ENCODE measurements at places on chromosomes 7 and 10.

DNA sequence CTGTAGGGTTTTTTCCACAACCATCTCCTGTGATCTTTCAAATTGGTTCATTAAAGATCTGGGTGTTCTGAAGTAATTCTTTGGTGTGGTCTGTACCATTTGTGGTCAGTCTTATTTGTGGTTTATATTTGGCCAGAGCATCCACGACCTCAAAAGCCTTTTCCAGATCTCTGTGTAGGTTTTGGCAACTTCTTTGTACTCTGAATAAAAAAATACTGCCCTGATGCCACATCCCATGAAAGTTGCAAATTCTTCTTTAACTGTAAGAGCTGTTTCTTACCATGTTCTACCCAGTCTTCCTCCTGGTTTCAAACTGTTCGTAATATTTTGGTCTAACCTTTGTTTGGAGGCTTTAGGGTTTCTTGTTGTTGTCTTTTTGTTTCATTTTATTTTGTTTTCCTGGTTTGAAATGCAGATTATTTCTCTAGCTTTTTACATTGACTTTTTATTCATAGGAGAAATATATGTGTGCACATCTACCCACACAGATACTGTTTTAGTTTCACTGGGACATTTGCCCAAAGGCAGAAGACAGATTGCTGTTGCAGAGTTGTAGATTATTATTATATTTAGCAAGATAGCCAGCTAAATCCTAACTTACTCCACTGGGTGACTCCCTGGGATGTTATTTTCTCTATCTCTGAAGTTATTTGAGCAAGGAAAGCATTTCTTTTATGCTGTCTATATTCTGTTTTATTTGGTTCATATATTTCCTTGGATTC is 123.2 kb upstream of the SAMD8 start:
- DNase-seq: no peak

- DNase-seq: no peak
Measured at GRCh38 chr7:128358233-128358632, 3.3 kb downstream of the PRRT4 start.

DNA sequence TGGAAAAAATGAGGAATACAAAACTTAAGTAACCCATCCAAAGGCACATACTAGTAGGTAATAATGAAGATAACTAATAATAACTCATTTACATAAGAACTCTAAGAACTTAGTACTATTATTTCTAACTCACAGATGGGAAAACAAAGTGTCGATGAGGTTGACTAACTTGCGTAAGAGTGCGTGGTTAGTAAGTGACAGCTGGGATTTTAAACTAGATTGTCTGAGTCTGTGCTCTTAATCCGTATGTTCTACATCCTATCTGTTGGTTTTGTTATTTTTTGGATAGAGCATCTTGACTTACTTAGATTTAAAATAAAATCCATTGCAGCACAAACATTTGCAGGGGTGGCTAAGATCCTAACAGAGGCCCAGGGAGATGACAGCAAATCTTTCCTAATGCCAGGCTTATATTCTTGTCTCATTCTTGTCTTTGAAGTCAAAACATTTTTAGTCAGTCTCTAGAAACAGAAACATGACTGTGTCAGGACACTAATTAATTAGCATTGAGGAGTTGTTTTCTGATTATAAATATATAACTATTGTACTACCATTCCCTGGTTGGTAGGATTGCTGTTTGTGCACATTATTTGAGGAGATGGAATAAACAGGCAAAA is 11.7 kb downstream of the RPA3 start:
- DNase-seq: no peak

GRCh38 chr7:140945940-140946339 is 21.2 kb upstream of the BRAF start:
- no peak for DNase-seq

GRCh38 chr10:12484002-12484918 is 134.9 kb downstream of the CAMK1D start:
- no peak for DNase-seq

- no peak for DNase-seq
Measured at GRCh38 chr10:35928748-35929147, 286.7 kb upstream of the FZD8 start.

Measured in nucleus accumbens (tissue), 56 donors.